ENCODE measurements at places on chromosomes 11 and 22.

GRCh38 chr11:18491924-18492323 is 34.8 kb downstream of the TSG101 start:
- DNase-seq, result no peak

DNA sequence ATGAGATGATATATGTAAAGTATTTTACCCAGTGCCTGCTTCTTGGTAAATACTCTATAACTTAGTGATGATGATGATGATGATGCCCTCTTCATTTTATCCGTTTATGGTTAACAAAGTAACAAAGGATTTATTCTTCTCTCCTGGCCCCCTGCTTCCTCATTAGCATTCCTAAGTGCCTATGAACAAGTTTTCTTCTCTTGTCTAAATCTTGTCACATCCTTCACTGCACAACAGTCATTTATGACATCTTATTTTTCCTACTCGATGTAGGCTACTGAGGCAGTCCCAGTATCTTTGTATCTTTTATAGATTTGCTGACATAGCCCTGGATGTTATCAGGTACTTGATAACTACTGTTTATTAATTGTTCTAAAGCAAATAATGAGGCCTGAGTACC is 754.4 kb upstream of the ARHGAP42 start:
- DNase-seq, result no peak

GRCh38 chr11:115182282-115182955 is 321.8 kb downstream of the CADM1 start:
- no peak for DNase-seq

DNA sequence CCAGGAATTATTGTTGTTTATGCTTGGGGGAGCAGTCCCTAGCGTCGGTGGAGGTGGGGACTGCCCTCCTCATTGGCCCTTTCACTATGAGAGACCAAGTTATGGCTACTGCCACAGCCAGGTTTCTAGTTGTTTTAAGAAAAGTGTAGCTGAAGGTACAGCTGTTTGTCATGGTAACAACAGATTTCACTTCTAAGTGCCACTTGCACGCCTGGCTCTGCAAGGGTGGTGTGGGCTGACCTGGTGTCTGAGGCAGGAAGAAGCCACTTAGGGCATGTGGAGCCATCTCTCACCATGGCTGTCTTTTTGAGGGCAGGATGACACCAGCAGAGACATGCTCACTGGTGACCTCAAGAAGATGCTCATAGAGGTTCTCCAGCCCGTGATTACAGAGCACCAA is 46.3 kb upstream of the MPEG1 start:
- DNase-seq, result no peak

GRCh38 chr11:126604461-126604860 is 249.0 kb downstream of the ST3GAL4 start:
- DNase-seq, result no peak

GRCh38 chr11:65308281-65308891 is 6.3 kb upstream of the CDC42EP2 start:
- no peak for DNase-seq

DNA sequence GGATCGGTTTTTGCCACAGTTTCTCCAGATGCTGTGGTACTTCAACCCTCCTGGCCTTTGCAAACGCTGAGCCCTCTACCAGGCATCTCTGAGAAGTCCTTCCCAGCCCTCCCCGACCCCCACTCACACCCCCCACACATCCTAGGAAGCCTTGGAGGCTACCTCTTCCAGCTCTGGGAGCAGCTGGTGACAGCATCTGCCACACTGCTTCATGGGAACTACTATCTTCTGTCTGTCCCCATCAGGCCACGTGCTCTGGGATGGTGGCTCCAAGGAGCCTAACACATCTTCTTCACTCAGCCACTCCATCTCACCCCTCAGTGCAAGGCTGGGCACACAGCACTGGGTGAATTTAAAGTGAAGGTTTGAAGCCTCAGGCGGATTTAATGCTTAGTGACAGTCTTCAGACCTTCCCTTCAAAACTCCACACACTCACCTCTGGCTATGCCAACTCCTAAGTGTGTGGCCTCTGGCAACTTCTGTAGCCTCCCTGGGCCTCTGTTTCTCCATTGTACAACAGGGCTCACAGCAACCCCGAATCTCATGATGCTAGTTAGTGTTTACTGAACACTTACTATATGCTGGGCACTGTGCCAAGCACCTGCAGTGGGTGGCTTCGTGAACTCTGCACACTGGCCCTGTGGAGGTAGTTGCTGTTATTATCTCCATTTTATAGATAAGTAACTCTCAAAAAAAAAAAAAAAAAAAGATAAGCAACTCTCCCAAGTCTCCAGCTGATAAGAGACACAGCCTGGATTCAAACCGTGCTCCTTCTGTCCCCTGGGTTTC is 7.3 kb upstream of the TP53I11 start:
- DNase-seq, result no peak

DNA sequence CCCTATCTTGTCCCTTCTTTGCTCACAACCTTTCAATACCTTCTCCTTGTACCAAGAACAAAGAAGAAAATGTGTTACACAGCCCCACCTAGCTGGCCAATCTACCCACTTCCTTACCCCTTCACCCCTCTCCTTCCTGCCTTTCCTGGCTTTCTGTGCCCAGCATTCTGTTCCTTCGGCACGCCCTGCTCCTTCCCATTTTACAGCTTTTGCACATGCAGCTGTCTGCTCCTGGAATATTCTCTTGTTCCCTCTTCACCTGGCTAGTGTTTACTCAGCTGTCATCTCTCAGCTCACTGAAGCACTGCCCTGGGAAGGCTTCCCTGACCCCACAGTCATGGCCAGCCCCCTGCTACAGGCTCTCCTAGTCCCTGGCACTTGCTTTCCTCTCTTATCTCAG is 30.7 kb downstream of the SERPINH1 start:
- no peak for DNase-seq

- DNase-seq, result no peak
These were observed 138.1 kb upstream of the SORL1-AS1 start for GRCh38 chr11:121590772-121591404.

GRCh38 chr11:16603245-16603644 is 135.2 kb upstream of the C11orf58 start:
- DNase-seq, result no peak

DNA sequence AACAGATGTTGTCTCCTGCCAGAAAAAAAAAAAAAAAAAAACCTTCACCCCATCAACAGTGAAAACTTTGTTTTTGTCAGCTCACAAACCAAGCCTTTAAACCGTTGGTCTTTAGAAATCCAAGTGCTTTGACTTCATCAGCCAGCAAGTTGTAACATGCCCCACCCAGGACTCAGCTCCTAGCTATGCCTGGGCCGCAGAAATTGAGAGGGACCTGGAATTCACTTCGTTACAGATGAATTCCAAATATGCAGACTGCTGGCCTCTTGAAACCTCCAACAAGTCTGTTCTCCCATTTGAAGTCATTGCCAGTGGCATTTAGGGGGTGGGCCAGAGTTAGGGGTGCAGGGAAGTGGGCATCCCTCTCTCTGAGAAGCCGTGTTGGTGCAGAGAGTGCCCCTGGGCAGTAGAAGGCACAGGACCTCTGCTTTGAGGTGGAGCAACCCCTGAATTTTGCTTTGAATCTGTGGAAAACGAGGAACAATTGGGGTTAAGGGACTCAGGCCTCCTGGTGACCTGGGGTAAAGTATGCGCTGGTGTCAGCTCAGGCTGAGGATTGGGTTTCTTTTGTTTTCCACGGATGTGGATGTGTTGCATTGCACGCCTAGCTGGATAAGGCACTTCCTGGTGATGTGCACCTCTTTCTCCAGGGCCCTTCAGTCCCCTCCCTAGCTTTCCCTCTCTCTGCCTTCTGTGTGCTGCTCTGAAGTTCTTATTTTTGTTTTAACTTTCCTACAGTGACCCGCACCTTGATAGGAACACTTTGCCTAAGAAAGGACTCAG is 109.5 kb downstream of the DBX1 start:
- no peak for DNase-seq

DNA sequence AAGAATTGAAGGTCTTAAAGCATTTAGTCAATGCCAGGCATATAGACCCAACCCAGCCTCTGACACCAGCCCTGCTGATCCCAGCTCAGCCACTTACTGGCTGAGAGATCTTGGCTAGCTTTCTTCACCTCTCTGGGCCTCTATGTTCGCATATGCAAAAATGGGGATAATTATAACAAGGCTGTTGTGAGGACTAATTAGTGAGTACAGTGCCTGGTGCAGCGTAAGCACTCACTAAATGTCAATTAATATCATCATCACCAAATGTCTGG is 10.5 kb downstream of the CHST1 start:
- no peak for DNase-seq

GRCh38 chr11:119745776-119746535 is 17.0 kb upstream of the NECTIN1 start:
- no peak for DNase-seq

DNA sequence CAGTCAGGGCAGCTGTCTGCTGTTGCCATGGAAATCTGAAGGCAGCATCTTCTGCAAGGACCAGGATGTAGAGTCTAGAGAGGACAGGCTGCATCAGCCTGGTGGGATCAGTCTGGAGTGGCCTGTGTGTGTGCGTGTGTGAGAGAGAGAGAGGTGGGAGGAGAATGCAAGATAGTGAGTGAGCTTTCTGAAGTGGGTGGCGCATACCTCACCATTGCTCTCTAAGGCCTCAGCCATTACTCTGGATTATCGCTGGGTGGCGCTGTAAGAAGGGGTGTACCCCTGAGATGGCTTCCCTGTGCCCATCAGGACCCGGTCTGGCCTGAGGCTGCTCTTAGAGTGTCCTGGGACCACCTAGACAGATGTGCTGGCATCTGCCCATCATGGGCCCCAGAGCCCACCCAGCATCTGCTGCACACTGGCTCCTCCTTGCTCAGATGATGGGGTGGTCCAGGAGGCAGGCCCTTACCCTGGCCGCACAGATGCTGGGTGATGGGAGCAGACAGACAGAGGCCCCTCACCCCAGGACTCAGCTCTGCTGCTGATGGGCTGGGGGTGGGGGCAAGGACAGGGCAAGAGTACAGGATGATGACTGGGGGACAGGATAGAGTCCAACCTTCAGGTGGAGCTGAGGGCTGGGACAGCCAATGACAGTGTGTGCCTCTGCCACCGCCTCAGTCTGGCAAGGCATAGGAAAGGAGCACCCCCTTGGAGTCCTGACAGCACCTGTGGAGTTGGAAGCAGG is 25.7 kb upstream of the TUB start:
- no peak for DNase-seq

GRCh38 chr11:43986327-43986726 is 43.9 kb downstream of the C11orf96 start:
- DNase-seq, result no peak

- no peak for DNase-seq
These were observed 128.7 kb downstream of the MN1 start for GRCh38 chr22:27672721-27673418.

- no peak for DNase-seq
These were observed 18.9 kb upstream of the C11orf96 start for GRCh38 chr11:43923406-43924111.

DNA sequence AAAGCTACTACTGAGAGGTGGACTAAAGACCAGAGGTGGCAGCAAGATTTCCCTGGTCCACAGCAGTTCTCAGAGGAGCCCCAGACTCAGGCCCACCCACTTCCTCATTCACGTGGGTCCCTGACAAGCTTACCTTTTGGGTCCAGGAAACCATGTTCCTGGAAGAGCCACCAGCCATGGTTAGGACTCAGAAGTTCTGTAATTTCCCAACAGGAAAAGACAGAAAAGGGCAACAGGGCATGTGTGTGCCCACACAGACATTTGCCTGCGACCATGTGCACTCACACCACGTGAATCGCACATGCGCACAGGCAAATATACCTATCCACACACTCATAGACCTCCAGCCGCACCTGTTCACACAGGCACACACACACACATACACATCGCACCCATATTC is 42.9 kb downstream of the LRRC32 start:
- DNase-seq, result no peak

DNA sequence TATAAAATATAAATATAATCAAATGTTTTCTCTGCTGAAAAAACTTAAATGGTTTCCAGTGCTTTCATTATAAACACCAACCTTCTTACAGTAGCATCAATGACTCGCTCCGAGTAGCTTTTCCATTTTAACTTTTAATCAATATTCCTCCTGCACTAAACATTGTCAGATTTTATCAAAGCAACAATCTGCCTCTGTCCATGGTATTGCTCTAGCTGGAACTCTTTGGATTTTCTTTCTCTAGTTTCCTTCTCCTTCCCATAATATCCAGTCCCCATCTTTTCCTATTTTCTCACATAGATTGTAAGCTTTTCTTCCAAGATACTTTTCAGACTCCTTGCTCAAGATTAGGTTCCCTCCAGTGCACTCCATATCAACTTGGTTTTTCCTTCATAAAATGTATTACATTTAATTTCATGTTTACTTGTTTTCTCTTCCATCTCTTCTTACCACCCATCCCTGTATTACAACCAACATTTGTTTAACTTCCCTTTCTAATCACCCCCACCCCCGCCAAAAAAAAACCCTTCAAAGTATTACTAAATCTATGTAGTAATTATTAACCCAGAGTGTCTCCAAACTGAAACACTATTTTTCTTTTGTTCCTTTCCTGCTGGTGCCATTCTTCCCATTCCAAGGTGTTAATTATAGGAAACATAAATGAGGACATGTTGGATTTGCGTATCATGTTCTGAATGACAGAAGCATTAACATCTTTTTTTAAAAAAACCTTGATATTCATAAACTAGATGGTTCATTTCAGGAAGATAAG is 716.5 kb downstream of the NELL1 start:
- no peak for DNase-seq

GRCh38 chr11:132466983-132467382 is 1065.3 kb downstream of the OPCML start:
- DNase-seq, result no peak

DNA sequence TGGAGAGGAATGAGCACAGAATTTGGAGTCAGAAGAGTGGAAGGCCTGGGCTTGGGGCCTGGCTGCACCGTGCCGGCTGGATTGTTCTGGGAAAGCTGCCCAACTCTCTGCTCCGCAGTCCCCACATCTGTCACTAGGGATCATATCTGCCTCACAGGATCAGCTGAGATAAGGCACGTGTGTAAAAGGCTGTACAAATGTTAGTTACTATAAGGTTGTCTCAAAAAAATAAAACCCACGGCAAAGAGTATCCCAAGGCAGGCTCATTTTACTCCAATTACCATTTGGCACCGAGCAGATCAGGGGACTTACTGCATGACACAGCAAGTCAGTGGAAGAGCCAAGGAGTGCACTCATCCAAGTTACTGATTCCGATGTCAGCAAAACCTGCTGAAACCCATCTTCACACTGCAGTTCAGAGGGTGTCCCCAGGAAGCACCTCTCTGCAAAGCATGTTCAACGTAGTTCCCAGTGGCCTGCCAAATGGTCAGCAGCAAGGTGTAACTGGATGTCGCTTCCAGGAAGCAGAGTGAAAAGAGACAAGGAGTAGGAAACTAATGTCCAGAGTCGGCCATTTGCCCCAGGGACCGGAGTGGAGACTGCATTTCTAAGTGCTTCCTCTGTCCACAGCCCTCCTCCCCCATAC is 18.1 kb upstream of the MRTFA start:
- DNase-seq, result peak; percentile 71

DNA sequence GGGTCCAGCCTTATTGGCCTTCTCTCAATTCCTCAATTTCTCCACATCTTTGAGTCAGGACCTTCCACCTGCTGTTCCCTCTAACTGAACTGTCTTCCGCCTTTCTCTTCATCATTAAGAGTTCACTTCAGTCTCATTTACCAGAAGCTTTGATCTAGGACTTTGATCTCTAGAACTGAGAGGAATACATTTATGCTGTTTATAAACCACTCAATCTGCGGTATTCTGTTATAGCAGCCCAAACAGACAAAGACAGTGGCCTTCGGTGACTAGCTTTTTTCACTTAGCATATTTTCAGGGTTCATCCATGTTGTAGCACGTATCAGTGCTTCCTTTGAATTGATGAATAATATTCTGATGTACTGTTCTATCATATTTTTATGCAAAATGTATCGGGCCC is 10.5 kb downstream of the CLPB start:
- DNase-seq, result no peak

GRCh38 chr22:32760815-32761214 is 40.7 kb upstream of the TIMP3 start:
- no peak for DNase-seq

All from AG10803 (cell line).